ENCODE measurements at places on chromosomes 7 and 10. TPM values are rescaled to one million over a fixed set of nuclear protein-coding genes. Genes with fewer than 3 reads are reported as not detected.

AGAP6 gene
- total RNA-seq = 20.0 TPM

LRRC18 gene
- not detected for total RNA-seq

TMEM270 gene
- not detected for total RNA-seq

CHN2 gene
- total RNA-seq = 23.2 TPM

UCMA gene
- not detected for total RNA-seq

CDH23 gene
- total RNA-seq = 1.2 TPM

LRMDA gene
- 2.1 TPM for total RNA-seq

SPDYE11 gene
- total RNA-seq = not detected

ACSM6 gene
- not detected for total RNA-seq

GIMAP6 gene
- 51.9 TPM for total RNA-seq

ZYX gene
- total RNA-seq = 168 TPM

RBP3 gene
- total RNA-seq = not detected

PLEKHS1 gene
- 0.14 TPM for total RNA-seq

ZNF789 gene
- 16.7 TPM for total RNA-seq

MCM10 gene
- 0.73 TPM for total RNA-seq

CCDC172 gene
- not detected for total RNA-seq

PHTF2 gene
- total RNA-seq = 26.4 TPM

HTRA1 gene
- not detected for total RNA-seq

UPK3B gene
- 5.3 TPM for total RNA-seq

GIMAP4 gene
- total RNA-seq = 215 TPM

ADIRF gene
- not detected for total RNA-seq

SCIN gene
- 0.08 TPM for total RNA-seq

IFIT1 gene
- 2.7 TPM for total RNA-seq
